Left lung (tissue), 14 donors: ENCODE measurements at places on chromosomes 11 and 22.
A peak's percentile ranks its signal among the peaks of the same experiment; 100 is the strongest.

GRCh38 chr11:43359422-43359818 lies 700 bp downstream of the TTC17 start:
- peaks cover 14% of the 10 kb centered on the region for H3K4me1 ChIP-seq
- peak overlapping the region; percentile 88 for H3K4me3 ChIP-seq
- peak overlapping the region; percentile 96 for H3K27ac ChIP-seq
- H3K27me3 ChIP-seq, result no peaks in the 10 kb centered on the region

- peak overlapping the region; percentile 55 for H3K27ac ChIP-seq
- no peak for DNase-seq
- H3K27me3 ChIP-seq, result no peaks in the 10 kb centered on the region
- H3K36me3 ChIP-seq, result no peaks in the 10 kb centered on the region
Measured at GRCh38 chr11:102467080-102467708, 14.6 kb upstream of the TMEM123 start.

GRCh38 chr22:23225724-23226496 lies 45.6 kb downstream of the BCR start:
- no peak overlapping the region for H3K4me3 ChIP-seq
- DNase-seq, result no peak

GRCh38 chr11:66495401-66495854 lies 15.0 kb upstream of the BBS1 start:
- no peak overlapping the region for H3K4me3 ChIP-seq
- peaks cover 100% of the 10 kb centered on the region for H3K36me3 ChIP-seq
- no peaks in the 10 kb centered on the region for H3K4me1 ChIP-seq
- no peak overlapping the region for H3K27ac ChIP-seq
- H3K27me3 ChIP-seq, result no peaks in the 10 kb centered on the region

GRCh38 chr11:11640996-11641395 lies 19.2 kb upstream of the GALNT18 start:
- no peak for DNase-seq
- no peaks in the 10 kb centered on the region for H3K36me3 ChIP-seq
- H3K27ac ChIP-seq, result no peak overlapping the region
- no peak overlapping the region for H3K4me3 ChIP-seq
- H3K4me1 ChIP-seq, result no peaks in the 10 kb centered on the region

DNA sequence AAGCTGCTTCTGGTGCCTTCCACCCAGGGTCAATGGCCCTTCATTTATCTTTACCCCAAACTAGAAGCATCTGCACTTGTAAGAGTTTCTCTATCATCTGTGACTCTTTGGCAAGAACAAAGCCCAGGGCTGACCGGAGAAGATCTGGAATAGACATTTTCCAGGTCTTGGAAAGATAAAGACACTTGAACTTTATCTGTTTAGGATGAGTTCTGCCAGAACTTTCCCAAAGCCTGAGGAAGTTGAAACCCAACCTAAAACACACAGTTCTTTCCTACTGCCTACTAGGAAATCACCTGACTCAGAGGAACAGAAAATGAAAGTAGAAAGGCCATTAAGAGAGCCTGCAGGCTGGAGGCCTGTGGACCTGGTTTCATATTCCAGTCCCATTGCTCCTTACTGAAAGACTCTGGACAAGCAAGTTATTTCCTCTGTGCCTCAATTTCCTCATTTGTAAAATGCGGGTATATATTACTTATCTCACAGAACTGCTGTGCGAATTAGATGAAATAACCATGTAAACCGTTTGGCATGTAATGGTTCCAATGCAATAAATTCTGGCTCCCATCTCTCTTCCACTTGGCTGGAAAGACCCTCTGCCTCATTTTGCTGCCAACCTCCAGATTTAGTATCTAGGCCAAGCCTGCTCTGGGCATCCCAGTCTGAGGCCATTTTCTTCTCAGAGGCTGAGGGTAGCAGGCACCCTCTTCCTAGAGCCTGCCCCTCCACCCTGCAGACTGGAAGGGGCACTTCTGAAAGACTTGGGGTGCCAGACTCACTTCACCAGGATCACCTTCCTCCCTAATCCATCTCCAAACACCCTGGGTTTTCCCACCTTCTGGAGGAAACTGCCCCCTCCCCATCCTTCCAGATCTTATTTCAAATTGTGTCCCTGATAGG lies 1.2 kb downstream of the UBE2L6 start:
- H3K4me1 ChIP-seq, result peaks cover 18% of the 10 kb centered on the region
- no peak for DNase-seq
- peaks cover 6% of the 10 kb centered on the region for H3K36me3 ChIP-seq
- H3K27me3 ChIP-seq, result no peaks in the 10 kb centered on the region

GRCh38 chr11:72114570-72114969 lies 2.1 kb upstream of the ANAPC15 start:
- H3K36me3 ChIP-seq, result no peaks in the 10 kb centered on the region
- H3K4me1 ChIP-seq, result peaks cover 21% of the 10 kb centered on the region
- H3K27me3 ChIP-seq, result no peaks in the 10 kb centered on the region

- no peaks in the 10 kb centered on the region for H3K36me3 ChIP-seq
- peak; percentile 85 for DNase-seq
- no peaks in the 10 kb centered on the region for H3K27me3 ChIP-seq
- H3K27ac ChIP-seq, result peak overlapping the region; percentile 99
Measured at GRCh38 chr11:9264316-9265210, 587 bp downstream of the DENND5A start.

- H3K27ac ChIP-seq, result no peak overlapping the region
- H3K36me3 ChIP-seq, result no peaks in the 10 kb centered on the region
- no peak for DNase-seq
- H3K27me3 ChIP-seq, result no peaks in the 10 kb centered on the region
- H3K4me1 ChIP-seq, result peaks cover 14% of the 10 kb centered on the region
Measured at GRCh38 chr22:38199826-38200559, 1.8 kb upstream of the MAFF start.

GRCh38 chr22:48240148-48240934 lies 1477.9 kb downstream of the TBC1D22A start:
- H3K36me3 ChIP-seq, result no peaks in the 10 kb centered on the region
- no peak for DNase-seq
- no peaks in the 10 kb centered on the region for H3K27me3 ChIP-seq
- no peak overlapping the region for H3K4me3 ChIP-seq
- H3K27ac ChIP-seq, result no peak overlapping the region

DNA sequence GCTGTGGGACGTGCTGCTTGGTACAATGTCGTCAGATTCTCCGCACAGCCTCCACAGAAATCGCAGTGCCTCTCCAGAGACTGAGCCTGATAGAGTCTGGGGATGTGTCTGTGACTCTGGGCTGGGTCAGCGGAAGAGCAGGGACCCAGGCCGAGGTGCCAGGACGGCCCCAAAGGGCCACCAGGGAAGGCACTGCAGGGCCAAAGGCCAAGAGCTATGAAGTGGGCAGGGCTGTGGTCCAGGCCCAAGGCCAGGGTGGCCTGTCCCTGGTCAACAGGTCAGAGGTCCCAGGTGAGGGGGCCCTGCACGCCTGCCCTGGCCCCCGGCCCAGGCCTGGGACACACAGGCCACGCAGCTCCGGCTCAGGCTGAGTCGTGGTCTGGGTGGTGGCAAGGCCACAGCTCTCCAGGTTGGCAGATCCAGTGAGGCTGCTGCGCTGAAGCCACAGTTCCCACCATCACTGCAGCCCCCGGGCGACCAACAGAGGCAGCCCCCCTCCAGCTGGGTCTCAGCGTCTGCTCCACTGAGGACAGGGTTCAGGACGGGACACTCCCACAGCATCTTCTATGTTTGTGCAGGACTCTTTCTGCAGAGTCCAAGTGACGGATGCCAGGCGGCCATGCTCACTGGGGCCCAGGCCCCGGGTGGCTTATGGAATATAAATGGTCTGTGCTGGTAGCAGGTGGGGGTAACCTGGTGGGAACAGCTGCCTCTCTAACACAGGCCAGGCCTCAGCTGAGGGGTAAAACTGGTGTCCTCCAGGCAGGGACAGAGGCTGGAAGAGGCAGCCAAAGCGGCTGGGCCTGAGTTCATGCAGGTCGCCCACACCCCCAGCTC lies 4.8 kb upstream of the PIM3 start:
- H3K27ac ChIP-seq, result peak overlapping the region; percentile 15
- DNase-seq, result no peak
- H3K4me1 ChIP-seq, result peaks cover 37% of the 10 kb centered on the region
- H3K27me3 ChIP-seq, result no peaks in the 10 kb centered on the region

DNA sequence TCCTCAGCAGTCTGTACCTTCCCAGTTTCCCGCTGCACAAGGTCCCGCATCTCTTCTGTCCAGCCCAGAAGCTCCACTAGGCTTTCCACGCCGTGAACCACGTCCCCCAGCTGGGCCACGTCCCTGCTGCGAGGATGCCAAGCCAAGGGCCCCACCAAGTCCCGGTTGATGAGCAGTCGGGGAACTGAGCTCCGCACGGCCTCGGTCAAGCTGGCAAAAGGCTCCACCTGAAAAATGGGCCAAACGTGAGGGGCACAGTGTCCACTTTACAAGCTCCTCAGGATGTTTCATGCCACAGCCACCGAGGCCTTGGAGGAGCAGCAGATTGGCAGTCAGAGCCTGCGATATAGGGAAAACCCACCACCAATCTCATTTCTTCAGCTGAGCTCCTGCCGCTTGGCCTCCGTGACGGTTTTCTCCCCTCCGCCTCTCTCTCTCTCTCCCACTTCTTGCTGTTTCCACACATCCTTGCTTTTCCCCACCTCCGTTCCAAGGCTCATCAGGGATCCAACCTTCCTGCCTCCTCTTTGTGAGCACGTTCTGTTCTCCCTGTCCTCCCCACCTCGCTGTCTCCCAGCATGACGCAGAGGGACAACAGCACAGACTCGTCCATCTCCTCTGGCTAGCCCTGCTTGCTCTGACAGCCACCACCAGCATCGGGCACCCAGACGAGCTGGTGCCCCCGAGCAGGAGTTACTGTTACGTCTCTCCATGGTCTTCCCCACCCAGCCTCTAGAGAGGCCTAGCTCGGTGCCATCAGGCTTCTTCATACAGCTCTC lies 11.5 kb downstream of the RIC8A start:
- H3K4me1 ChIP-seq, result no peaks in the 10 kb centered on the region
- peaks cover 36% of the 10 kb centered on the region for H3K36me3 ChIP-seq
- no peak overlapping the region for H3K27ac ChIP-seq
- H3K27me3 ChIP-seq, result no peaks in the 10 kb centered on the region
- H3K4me3 ChIP-seq, result no peak overlapping the region
- no peak for DNase-seq

- no peak for DNase-seq
- no peak overlapping the region for H3K4me3 ChIP-seq
- peaks cover 36% of the 10 kb centered on the region for H3K36me3 ChIP-seq
- H3K27ac ChIP-seq, result no peak overlapping the region
- H3K4me1 ChIP-seq, result peaks cover 10% of the 10 kb centered on the region
Measured at GRCh38 chr22:20138417-20138738, 6.8 kb downstream of the ZDHHC8 start.

DNA sequence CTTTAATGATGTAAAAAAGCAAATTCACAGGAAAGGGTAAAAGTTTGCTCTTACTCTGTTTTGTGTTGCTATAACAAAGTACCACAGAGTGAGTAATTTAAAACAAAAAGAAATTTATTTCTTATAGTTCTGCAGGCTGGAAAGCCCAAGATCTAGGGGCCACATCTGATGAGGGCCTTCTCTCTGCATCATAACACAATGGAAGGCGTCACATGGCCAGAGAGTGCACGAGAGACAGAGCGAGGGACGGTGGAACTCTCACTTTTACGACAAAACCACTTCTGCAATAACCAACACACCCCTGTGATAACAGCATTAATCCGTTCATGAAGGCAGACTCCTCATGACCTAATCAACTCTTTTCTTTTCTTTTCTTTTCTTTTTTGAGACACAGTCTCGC lies 31.1 kb downstream of the CD6 start:
- peaks cover 24% of the 10 kb centered on the region for H3K27me3 ChIP-seq
- no peak overlapping the region for H3K27ac ChIP-seq
- H3K4me3 ChIP-seq, result no peak overlapping the region

DNA sequence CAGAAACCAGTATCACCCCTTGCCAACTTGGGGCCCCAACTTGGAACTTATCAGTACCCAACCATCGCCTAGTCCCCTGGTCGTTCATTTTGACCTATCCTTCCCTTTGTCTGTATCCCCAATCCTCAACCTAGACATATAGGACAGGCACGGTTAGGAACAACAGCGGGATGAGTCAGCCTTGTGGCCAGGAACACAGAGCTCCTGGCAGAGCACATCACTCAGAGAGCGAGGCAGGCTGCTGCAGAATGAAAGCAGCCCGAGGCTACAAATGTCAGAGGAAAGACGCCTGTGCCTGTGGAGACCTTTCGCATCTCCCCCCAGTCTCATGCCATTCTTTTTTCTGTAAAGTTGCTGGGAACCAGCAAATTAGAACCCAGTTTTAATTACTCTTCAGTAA lies 14.6 kb downstream of the DKK3 start:
- no peaks in the 10 kb centered on the region for H3K4me1 ChIP-seq
- H3K27me3 ChIP-seq, result no peaks in the 10 kb centered on the region
- DNase-seq, result no peak
- H3K4me3 ChIP-seq, result no peak overlapping the region
